DND-41 (cell line): ENCODE measurements at places on chromosomes 1 and 21.

GRCh38 chr1:57258557-57259325, 165.1 kb downstream of the DAB1 start:
- no peak for DNase-seq

- DNase-seq: no peak
Observed at GRCh38 chr1:24901791-24902470, 28.1 kb downstream of the RUNX3 start.

GRCh38 chr1:28163496-28164161, 12.9 kb downstream of the PTAFR start:
- no peak for DNase-seq

- DNase-seq: no peak
Observed at GRCh38 chr1:96973605-96974004, 252.0 kb downstream of the PTBP2 start.

- DNase-seq: no peak
Observed at GRCh38 chr1:187819086-187819485, 990.3 kb downstream of the PLA2G4A start.

DNA sequence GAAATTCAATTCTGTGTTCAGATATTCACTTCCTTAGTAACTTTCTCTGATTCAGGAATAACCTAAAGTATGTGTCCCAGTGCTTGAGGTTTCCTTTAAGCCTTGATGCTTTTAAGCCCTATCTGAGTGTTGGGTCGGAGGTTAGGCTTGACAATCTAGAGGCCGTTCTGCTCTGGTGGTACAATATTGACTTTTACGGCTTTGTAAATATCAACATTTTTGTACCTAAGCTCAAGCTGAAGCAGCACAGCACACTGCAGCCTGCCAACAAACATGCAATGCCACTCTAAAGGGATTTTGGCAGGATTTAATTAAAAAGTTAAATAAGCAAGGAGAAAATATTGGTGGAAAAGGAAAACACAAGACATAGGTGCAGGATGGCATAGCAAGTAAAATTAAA, 279.2 kb downstream of the NEGR1 start:
- DNase-seq: no peak

- no peak for DNase-seq
Observed at GRCh38 chr1:204319462-204319861, 40.3 kb downstream of the PLEKHA6 start.

- DNase-seq: no peak
Observed at GRCh38 chr1:223033658-223034057, 109.4 kb downstream of the TLR5 start.

DNA sequence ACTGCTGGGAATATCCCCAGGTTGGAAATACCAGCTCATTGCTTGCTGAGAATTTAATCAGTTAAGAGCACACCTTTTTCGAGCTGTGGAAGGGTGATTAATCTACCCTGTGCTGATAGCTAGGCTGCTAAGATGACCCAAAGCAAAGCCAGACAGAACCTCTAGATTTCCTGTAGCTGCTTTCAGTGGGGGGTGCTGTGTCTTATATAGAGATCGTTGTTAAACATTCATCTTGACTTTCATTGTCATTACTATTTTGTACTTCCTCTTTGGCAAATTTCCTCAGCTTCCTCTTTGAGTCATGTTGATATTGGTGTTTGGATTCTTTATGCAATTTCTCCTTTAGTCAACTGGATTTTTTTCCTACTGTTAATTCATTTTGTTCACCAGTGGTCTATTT, 155.3 kb downstream of the DISC1 start:
- DNase-seq: no peak

GRCh38 chr1:206909161-206909882, 12.1 kb downstream of the IL24 start:
- no peak for DNase-seq

- DNase-seq: no peak
Observed at GRCh38 chr1:214136324-214136919, 144.5 kb upstream of the SMYD2 start.

DNA sequence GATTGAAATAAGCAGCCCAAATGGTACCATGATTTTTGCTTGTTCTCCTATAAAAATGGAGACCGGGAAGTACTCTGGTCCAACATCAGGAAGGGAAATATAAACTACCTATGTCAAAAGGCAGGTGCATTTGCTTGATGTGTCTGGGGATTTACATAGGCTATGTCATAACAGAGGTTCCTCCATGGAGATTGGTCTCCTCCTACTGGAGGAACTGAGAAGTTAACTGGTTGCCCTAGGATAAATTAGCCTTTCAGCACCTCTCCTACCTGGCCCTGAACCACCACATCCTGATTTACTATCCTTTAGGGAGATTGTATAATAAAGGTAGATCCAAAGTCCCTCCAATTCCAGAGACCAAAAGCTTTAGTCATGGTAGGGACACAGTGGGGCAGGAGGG, 1109.3 kb upstream of the B3GALT2 start:
- no peak for DNase-seq

DNA sequence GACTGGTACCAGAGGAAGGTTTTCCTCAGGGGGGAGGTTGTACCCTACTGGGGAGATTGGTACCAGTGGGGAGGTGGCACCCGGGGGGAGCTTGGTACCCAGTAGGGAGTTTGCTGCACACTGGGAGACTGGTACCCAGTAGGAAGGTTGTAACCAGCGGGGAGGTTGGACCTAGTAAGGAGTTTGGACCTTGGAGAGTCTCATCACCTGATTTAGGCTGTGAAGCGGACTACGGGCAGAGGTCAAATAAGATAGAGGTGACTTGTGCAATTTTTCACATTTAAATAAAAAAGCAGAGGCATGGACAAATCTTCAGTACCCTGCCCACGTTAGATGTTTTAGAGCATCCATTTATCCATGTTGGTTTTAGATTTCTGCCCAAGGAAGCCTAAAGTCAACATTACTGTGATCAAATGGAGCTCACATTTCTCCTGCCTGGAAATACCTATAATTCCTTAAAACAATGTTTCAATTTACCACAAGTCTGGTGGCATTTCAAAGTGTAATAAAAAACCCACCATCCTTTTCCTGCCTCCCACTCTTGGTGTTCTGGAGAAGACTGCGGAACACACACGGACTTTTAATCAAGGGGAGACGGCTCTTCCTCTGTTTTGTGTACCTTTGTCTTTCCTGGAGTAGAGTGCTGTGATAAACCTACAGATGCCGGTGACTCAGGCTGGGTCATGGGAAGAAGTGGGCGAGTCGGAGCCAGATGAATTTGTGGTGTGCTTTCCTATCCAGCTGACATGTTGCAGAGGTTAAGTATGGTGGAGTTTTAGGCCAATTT, 36.2 kb upstream of the MRPS6 start:
- DNase-seq: no peak

DNA sequence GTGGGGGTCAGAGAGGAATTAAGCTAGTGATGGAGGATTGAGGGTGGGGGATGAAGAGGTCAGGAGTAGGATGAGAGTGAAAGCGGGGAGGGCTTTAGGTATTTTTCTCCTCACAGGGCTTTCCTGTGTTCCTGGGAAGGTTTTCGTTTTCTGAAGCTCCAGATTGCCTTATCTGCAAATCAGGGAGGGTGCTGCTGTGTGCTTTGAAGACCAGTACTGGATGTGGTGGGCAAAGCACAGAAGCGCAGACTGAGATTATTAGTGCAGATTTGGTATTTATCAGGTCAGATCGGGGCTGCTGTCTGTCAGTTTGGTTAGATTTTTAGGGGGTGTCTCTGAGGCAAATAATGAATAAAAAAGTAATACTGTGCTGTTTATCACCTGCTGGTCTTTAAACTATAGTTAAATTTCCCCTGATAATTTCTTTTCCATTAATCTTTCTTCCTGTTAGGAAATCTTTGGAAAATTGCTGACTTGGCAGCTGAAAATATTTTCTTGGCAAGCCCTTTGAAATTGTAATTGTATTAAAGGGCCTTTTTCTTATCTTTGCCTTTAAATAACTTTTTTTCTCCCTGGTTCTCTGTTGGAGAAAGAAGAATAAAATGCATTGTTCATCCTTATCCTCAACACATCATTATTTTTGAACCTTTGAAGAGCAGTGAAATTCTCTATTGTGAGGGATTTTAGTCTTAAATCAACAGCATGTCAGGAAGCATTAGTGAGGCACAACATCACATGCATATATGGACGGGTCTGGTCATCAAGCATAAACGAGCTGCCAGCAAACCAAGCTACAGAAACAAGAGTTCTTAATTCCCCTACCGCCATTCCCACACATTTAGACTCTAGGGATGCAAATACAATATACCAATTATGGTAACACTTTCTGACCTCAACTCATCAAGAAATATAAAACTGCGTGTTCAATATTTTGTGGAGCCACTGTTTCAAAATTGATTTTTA, 139.6 kb downstream of the S1PR1 start:
- peak; percentile 41 for DNase-seq

DNA sequence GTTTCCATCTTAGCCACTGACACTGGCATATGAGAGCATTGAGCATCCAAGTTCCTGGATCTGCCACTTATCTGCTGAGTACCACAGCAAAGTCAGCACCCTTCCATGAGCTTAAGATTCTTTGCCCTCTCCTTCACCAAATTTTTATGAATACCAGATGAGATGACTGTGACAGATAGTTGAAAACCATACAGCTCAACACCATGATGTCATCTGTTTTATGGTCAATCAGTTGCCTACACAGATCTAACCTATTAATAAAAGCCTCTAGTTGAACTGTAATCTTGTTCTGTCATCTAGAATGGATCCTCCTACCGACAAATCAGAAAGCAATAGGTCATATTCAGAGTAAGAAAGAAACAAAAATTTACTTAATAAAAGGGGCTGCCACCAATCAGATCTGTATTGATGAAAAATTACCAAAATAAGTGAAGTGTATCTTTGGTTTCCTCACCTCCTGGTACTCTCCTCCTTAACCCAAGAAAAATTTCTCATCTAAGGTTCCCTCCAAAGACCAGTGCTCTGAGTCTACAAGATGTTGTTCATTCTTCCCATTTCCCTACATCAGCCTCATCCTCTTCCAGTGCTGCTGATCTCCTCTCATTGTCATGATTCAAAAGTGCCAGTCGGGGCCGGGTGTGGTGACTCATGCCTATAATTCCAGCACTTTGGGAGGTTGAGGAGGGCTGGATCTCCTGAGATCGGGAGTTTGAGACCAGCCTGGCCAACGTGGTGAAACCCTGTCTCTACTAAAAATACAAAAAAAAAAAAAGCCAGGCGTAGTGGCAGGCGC, 138.8 kb upstream of the CTTNBP2NL start:
- DNase-seq: no peak

DNA sequence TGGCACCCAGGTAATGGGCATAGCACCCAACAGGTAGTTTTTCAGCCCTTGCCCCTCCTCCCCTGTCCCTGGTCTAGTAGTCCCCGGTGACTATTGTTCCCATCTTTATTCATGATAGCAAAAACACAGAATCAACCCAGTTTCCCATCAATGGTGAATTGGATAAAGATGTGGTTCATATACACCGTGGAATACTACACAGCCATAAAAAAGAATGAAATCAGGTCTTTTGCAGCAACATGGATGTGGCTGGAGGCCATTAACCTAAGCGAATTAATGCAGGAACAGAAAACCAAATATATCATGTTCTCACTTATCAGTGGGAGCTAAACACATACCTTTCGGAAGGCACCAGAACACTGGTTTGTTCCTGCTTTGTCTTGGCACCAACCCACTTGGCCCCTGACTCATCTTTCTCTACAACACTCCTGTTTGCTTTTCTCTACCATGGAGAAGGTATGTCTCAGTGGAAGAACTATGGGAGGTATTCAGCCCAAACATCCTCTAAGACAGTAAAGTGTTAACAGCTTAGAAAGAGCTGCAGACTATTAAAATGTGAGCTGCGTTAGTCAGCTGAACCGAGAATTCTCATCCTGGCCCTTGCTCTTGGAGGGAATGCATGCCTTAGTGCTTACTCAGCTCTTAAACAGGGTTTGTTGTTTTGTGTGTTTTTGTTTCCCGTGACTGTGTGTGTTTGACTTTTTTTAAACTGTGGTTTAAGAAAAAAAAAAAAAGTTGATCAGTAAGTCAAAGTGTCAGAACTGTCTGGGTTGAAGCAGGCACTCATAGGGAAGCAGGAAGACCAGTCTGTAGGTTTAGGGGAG, 203.0 kb downstream of the TOMM20 start:
- DNase-seq: no peak

DNA sequence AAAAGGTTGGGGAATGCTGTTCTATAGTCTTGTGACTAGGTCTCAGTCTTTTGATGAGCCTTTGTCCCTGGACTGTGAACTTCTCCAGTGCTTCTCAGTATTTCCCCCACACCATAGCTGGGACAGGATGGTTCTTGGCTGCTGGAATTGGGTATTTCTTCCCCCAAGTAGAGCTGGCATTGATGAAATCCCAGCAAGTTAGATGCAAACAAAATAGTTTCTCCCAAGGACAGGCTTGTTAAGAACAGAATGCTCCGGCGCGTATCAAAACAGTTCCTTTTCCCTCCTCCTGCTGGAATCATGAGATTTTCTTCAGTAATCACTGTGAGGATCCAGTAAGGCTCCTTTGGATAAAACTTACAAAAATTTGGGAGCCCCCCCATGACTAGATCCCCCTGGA, 162.6 kb downstream of the PIK3R3 start:
- DNase-seq: no peak

DNA sequence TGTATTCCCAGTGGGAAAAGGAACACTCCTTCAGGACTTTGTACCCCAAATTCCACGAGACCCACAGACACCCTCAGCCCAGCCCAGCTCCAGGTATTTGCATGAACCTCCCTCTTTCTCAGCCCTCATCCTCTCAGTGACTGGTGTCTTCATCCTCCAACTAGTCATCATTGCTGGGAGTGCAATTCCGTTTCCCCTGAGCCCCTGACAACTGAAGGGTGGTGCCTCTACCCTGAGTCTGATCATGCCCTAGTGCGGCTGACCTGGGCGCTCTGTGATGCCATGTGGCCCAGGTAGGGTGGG, 3.8 kb upstream of the ZNF692 start:
- DNase-seq: no peak

DNA sequence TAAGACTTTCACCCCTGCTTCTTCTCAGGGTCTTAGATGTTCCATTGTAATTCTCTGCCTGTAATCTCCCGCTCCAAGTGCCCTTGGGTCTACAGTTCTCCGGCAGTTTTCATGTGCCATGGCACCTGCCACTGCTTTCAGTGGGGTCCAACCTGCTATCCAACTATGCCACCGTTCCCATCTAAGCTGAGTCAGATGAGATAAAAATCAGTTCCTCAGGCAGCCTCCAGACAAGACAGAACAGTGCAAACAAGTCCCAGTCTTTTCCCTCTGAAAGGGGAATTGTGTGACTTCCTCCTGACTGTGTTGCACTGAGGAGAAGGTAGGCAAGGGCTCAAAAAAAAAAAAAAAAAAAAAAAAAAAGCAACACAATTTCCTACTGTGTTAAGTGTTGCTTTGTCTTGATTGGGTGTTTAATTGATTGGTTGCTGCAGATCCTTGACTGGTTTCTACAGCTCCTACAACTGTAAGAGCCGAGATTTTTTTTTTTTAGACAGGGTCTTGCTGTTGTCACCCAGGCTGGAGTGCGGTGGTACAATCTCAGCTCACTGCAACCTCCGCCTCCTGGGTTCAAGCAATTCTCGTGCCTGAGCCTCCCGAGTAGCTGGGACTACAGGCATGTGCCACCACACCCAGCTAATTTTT, 50.7 kb downstream of the EBNA1BP2 start:
- DNase-seq: no peak
